Panc1 (cell line): ENCODE measurements at places on chromosomes 5 and 9. TPM values are rescaled to one million over a fixed set of nuclear protein-coding genes. Genes with fewer than 3 reads are reported as not detected.

DNA sequence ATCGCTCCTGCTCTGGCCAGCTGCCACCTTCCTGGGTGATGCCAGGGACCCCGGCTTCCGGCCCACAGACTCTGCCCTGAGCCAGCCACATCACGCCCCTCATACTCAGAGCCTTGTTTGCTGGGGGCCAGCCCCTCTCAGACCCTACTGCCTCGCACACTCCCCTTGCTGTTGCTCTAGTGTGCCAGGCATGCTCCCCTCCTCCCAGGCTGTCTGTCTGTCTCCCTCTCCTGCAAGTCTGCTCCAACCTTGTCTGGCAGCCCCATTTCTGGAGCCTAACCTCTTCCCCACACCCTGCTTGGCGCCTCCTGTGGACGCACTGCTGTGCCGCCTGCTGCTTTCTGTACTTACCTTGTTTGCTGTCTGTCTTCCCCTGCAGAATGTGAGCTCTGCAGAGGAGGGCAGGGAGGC is 184.7 kb downstream of the HSPA4 start:
- no peaks in the 10 kb centered on the region for H3K36me3 ChIP-seq
- peaks cover 18% of the 10 kb centered on the region for H3K4me1 ChIP-seq
- H3K27ac ChIP-seq: no peak overlapping the region

NDUFB6 gene
- 85.3 TPM for total RNA-seq

- no peak overlapping the region for H3K4me3 ChIP-seq
- no peaks in the 10 kb centered on the region for H3K4me1 ChIP-seq
- H3K27me3 ChIP-seq: no peaks in the 10 kb centered on the region
- no peak for DNase-seq
- H3K27ac ChIP-seq: no peak overlapping the region
- no peaks in the 10 kb centered on the region for H3K36me3 ChIP-seq
Observed at GRCh38 chr5:83789371-83789770, 68.7 kb upstream of the HAPLN1 start.

DNA sequence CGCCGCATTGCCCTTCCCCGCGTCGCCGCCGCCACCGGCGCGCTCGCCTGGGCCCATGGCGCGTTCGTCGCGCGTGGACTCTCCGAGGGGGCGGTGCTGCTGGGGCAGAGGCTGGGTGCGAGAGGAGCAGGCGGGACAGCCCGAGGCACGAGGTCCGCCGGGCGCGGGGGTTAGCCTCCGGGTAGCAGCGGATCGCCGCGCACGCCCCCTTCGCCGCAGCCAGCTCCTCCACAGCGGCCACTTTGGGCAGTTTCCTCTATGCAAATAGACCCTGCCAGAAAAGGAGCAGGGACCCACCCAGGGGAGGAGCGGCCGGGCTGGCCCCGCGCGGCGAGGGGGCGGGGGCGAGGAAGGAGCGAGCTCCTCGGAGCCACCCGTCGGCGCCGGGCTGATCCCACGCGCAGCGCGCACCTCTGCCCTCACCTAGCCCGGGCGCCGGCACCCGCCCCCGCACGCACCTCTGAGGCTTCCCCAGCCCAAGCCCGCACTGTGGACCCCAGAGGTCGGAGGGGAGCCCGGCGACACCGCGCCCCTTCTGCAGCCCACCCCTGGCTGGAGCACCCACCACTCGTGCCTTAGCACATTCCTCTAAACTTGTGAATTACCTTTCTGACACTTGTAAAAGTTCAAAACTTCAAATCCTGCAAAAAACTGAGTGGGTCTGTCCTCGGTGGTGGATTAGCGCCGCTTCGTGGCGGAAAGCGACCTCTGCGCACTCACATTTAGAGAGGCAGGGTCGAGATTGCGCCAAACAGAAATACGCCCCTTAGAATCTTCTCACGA is at the start of gene COL23A1:
COL23A1 (minus strand) TSS at position 253 of the 783 bp plus-strand sequence.
- H3K4me3 ChIP-seq: peak within 1 kb of the TSS; percentile 37
- H3K4me1 ChIP-seq: peaks cover 6% of the 10 kb centered on the region; the same call in 1 of the 2 replicates
- H3K27me3 ChIP-seq: peaks cover 12% of the 10 kb centered on the region
- peak; percentile 15 for DNase-seq

ADAMTS16 gene
- total RNA-seq: 0.54 TPM

DNA sequence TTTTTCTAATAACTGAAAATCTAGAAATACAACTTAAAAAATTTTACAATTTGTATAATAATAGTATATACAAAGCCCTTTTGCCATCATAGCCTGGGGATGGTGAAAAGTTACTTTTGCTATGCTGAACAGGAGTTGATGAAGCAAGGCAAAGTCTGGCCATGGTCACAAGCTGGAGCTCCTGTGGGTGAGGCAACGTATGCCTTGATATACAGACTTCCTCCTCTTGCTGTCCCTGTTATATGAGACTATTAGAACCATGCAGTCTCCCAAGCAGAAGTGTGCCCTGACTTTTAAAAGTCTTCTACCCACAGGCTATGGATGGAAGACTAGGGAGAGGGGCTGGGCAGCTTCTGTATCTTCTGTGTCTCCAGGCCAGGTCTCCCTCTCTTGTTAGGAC is 15.7 kb downstream of the FAM151B start:
- H3K36me3 ChIP-seq: no peaks in the 10 kb centered on the region
- H3K27ac ChIP-seq: no peak overlapping the region
- H3K4me3 ChIP-seq: no peak overlapping the region
- no peak for DNase-seq

SLC27A6 gene
- not detected for total RNA-seq

DNA sequence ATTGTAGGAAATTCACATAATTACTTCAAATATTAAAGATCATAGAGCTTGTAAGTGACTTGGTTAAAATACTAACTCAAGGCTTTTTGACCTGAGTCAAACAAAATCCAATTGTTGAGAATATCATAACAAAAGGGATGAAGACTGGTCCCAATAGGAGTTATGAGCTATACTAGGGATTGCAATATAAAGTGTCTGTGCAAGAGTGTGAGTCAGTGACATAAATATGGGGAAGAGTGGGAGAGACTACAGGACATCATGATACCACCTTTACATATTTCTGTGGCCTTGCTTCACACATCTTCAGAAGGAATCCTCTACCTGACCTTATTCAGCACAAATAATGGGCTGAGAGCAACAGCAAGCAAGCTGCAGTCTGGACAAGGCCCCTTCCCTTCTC is 180.9 kb upstream of the SLC24A2 start:
- H3K27me3 ChIP-seq: no peaks in the 10 kb centered on the region
- no peak overlapping the region for H3K4me3 ChIP-seq
- no peak for DNase-seq

PGM5 gene
- total RNA-seq: 0.21 TPM

DNA sequence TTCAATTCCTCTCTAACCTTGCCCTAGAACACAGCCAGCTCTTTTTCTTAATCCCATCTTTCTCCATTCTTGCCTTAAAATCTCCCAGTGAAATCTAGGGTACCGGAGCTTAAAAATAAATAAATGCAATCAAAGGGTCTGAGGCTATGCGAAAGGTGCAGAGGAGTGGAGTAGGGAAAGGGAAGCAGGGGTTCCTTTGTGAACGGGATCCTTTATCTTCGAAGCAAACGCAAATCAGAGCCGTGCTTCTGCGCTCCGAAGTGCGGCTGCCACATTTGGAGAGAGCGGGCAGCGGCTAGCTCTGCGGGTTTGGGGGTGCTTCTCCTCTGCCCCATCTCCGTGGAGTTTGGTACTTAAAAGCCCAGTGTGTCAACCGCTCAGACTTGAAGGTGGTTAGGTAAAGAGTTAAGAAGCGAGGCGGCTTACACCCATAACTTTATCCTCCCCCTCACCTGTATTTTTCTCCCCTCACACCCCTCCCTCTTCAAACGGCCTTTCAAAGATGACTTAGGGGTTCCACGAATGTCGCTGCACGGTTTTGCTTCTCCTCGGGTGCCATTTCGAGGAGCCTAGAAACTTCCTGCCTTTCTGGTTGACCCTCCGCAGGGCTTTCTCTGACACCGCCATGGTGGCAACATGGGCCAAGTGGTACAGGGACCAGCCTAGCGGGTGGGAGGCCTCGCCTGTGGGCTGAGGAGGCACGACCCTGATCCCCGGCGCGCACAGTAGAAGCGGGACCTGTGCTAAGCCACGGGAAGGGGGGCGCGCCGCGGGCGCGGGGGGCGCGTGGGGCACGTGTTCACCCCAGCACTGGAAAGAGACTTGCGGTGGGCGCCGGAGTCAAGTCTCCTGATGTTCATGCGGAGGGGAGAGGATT is 31.7 kb upstream of the NFIB start:
- H3K4me3 ChIP-seq: no peak overlapping the region
- no peak for DNase-seq
- no peaks in the 10 kb centered on the region for H3K27me3 ChIP-seq
- H3K36me3 ChIP-seq: no peaks in the 10 kb centered on the region
- H3K4me1 ChIP-seq: no peaks in the 10 kb centered on the region

GRCh38 chr9:112866662-112867274 is 23.9 kb downstream of the SLC46A2 start:
- H3K4me3 ChIP-seq: no peak overlapping the region
- H3K36me3 ChIP-seq: no peaks in the 10 kb centered on the region
- no peaks in the 10 kb centered on the region for H3K4me1 ChIP-seq
- DNase-seq: no peak

PGGT1B gene
- total RNA-seq: 37.7 TPM

- H3K27ac ChIP-seq: no peak overlapping the region
- no peaks in the 10 kb centered on the region for H3K4me1 ChIP-seq
- no peak overlapping the region for H3K4me3 ChIP-seq
Observed at GRCh38 chr9:128986671-128987070, 39.2 kb downstream of the NUP188 start.

DNA sequence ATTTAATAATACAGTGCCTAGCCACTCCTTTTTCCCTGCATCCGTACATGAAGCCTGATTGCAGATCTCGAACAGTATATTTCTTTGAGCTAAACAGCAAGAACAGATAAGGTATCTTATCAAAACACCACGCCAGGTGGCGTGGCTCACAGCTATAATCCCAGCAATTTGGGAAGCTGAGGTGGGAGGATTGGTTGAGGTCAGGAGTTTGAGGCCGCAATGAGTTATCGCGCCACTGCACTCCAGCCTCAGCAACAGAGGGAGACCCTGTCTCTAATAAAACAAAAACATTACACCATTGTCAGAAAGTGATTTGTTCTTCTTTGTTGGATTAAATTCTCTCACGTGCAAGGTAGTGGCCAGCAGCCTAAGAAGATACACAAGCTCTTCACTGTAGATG is 291.2 kb upstream of the DMRT1 start:
- no peak overlapping the region for H3K27ac ChIP-seq
- no peaks in the 10 kb centered on the region for H3K36me3 ChIP-seq
- DNase-seq: no peak
- H3K4me1 ChIP-seq: no peaks in the 10 kb centered on the region; the same call in 1 of the 2 replicates
- H3K27me3 ChIP-seq: no peaks in the 10 kb centered on the region
- no peak overlapping the region for H3K4me3 ChIP-seq

DNA sequence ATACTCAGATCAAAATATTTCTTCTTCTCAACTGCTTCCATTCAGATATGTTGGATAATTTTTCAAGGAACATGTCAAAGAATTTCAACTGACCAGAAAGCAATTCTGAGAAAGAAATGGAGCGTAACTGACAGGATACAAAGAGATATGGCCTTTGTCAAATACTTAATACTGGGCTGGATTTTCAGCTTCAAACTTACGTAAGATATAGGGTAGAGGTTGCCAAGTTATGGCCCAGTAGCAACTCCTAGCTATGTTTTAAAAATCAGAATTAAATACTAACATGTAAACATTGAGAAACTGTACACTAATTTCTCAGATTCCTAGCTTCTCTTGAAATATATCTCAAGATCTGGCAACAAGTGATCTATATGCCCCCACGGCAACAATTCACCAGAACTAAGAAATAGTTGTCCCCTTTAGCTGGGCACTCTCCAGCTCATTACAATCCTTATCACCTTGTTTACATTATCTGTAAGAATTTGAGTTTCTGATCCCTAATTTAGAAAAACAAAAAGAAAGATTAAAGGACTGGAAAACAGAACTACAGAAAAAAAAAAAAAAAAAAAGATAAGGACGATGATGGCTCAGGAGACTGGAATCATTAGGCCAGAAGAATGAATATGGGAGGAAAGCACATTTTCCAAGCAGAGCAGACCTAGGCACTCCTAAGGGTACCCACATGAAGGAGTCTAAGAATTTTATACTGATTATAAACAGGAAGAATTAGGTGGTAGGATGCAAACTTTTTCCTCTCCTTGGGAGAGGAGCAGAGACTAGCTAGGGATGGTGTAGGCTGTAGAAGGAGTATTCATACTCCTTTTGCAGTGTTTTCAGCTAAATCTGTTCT is 23.0 kb downstream of the INIP start:
- no peaks in the 10 kb centered on the region for H3K4me1 ChIP-seq
- H3K36me3 ChIP-seq: no peaks in the 10 kb centered on the region
- H3K27me3 ChIP-seq: no peaks in the 10 kb centered on the region
- no peak overlapping the region for H3K4me3 ChIP-seq
- no peak overlapping the region for H3K27ac ChIP-seq
- no peak for DNase-seq

DNA sequence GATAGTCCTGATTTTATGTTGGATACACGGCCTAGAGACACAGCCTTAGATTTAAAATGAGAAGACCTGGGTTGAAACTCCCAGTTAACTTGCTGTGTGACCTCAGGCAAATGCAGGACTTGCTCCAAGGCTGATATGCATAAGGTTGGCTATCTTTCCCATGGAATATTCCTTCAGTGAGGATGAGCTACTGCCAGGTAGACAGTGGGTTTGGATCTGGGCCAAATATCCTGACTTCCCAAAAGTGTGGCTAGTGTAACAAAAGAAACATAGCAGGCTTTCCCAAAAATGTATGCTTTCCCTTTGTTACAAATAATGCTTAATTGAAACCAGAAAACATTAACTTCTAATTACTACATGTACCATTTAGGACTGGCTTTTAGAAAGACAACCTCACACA is 697 bp upstream of the XPA start:
- peaks cover 14% of the 10 kb centered on the region; the same call in 1 of the 2 replicates for H3K4me1 ChIP-seq
- no peaks in the 10 kb centered on the region for H3K27me3 ChIP-seq
- peaks cover 5% of the 10 kb centered on the region; the same call in 1 of the 2 replicates for H3K36me3 ChIP-seq
- no peak for DNase-seq
- H3K4me3 ChIP-seq: peak overlapping the region; percentile 80; the same call in 1 of the 2 replicates

- no peak overlapping the region for H3K27ac ChIP-seq
- H3K4me3 ChIP-seq: no peak overlapping the region
- no peaks in the 10 kb centered on the region for H3K27me3 ChIP-seq
- H3K4me1 ChIP-seq: no peaks in the 10 kb centered on the region
Observed at GRCh38 chr5:1751026-1751863, 48.4 kb downstream of the MRPL36 start.

GRCh38 chr9:120710110-120710981 is 3.9 kb downstream of the MEGF9 start:
- H3K36me3 ChIP-seq: no peaks in the 10 kb centered on the region
- H3K4me3 ChIP-seq: peak overlapping the region; percentile 67
- no peak for DNase-seq
- H3K4me1 ChIP-seq: peaks cover 30% of the 10 kb centered on the region

GRCh38 chr5:420632-421286 is 22.2 kb upstream of the EXOC3 start:
- H3K36me3 ChIP-seq: no peaks in the 10 kb centered on the region
- H3K4me3 ChIP-seq: no peak overlapping the region
- no peaks in the 10 kb centered on the region for H3K27me3 ChIP-seq
- no peaks in the 10 kb centered on the region for H3K4me1 ChIP-seq
